ENCODE measurements at places on chromosomes 12 and 14. TPM values are rescaled to one million over a fixed set of nuclear protein-coding genes. Genes with fewer than 3 reads are reported as not detected.

Gene TRIM9
- 3.1 TPM for total RNA-seq

Gene PSME2
- total RNA-seq, result 44.4 TPM

Gene MAP3K9
- total RNA-seq, result 34.0 TPM

Gene NCAPD2
- total RNA-seq, result 72.6 TPM

Gene NYNRIN
- 4.7 TPM for total RNA-seq

Gene EFS
- 34.4 TPM for total RNA-seq

Gene MYO1H
- not detected for total RNA-seq

Gene RABGGTA
- 171 TPM for total RNA-seq

Gene KRT83
- not detected for total RNA-seq

Gene STXBP6
- total RNA-seq, result 3.9 TPM

Gene MAPK1IP1L
- 37.7 TPM for total RNA-seq

Gene CCND2
- total RNA-seq, result 41.9 TPM

Gene OR6C74
- not detected for total RNA-seq

Gene RTN1
- 0.15 TPM for total RNA-seq

Gene TNFAIP2
- 163 TPM for total RNA-seq

Gene COPS7A
- 53.0 TPM for total RNA-seq

Gene CCDC197
- total RNA-seq, result not detected

Gene LDHB
- 79.1 TPM for total RNA-seq

Gene RBP5
- total RNA-seq, result not detected

Gene TAOK3
- total RNA-seq, result 17.0 TPM

Gene KRT6C
- 2,251 TPM for total RNA-seq

Gene EPYC
- not detected for total RNA-seq

Gene SLC7A8
- 58.0 TPM for total RNA-seq

Gene FLRT2
- 4.5 TPM for total RNA-seq

Gene KRT80
- total RNA-seq, result 20.9 TPM

Gene PLEKHH1
- 6.7 TPM for total RNA-seq

Gene ZNF664
- total RNA-seq, result 47.5 TPM

Gene IRAK3
- 8.2 TPM for total RNA-seq

Gene AVPR1A
- 2.1 TPM for total RNA-seq

Gene PDE3A
- 5.4 TPM for total RNA-seq

Gene C12orf50
- total RNA-seq, result not detected

Gene ALX1
- not detected for total RNA-seq
